Breast epithelium (tissue), 4 donors: ENCODE measurements at places on chromosomes 7 and 10. TPM values are rescaled to one million over a fixed set of nuclear protein-coding genes. Genes with fewer than 3 reads are reported as not detected.
A peak's percentile ranks its signal among the peaks of the same experiment; 100 is the strongest.

GHITM gene
- 118 TPM for total RNA-seq

ANXA8 gene
- 4.9 TPM for total RNA-seq

- no peaks in the 10 kb centered on the region for H3K27me3 ChIP-seq
- H3K4me3 ChIP-seq, result no peak overlapping the region
- DNase-seq, result no peak
- H3K4me1 ChIP-seq, result no peaks in the 10 kb centered on the region
Measured at GRCh38 chr7:50166997-50167965, 74.2 kb upstream of the ZPBP start.

DNA sequence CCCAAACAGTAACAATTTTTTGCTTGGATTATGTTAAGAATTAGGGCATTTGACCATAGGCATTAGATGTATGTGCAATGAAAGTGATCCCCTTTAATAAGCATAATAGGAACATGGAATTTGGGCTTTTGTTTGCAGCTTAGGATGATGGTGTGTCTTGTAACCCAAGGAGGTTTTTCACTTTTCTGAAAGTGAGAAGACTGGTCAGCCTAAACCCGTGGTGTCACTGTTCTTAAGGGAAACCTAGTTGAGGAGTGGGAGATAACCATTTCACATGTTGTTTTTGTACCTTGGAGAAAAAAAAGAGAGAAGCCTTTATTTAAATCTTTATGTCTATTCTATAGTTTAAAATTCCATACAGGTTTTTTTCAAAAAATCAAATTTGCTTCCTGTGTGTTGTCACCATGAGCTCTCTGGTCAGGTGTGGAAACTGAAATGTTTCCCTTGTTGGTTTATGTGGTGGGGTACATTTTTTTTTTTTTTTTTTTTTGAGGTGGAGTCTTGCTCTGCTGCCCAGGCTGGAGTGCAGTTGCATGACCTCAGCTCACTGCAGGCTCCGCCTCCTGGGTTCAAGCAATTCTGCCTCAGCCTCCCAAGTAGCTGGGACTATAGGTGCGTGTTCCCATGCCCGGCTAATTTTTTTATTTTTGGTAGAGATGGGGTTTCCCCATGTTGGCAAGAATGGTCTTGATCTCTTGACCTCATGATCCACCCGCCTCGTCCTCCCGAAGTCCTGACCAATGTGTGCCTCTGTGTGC is 7.7 kb downstream of the CCM2 start:
- no peak for DNase-seq
- H3K36me3 ChIP-seq, result no peaks in the 10 kb centered on the region
- no peak overlapping the region for H3K4me3 ChIP-seq
- no peaks in the 10 kb centered on the region for H3K4me1 ChIP-seq
- no peaks in the 10 kb centered on the region for H3K27me3 ChIP-seq
- no peak overlapping the region for H3K27ac ChIP-seq

DNA sequence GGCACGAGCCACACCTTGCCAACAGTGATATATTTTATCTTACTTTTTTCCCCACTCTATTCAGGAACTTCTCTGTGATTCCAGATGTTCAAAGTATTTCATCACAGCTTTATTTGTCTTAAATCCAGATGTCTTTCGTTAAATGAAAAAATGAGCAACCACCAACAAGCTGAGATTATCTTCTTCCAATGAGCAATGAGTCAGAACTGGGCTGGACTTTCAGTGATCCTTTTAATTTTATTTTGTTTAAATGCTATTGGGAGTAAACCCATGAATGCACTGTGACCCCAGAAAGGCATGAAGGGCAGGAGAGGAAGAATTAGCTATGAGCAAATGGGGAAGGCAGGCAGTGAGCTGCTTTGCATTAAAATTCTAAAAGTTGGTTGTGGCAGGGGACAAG is 77.6 kb upstream of the IMMP2L start:
- H3K4me1 ChIP-seq, result no peaks in the 10 kb centered on the region
- H3K4me3 ChIP-seq, result no peak overlapping the region
- no peak for DNase-seq
- H3K36me3 ChIP-seq, result no peaks in the 10 kb centered on the region
- H3K27me3 ChIP-seq, result no peaks in the 10 kb centered on the region
- no peak overlapping the region for H3K27ac ChIP-seq

DNA sequence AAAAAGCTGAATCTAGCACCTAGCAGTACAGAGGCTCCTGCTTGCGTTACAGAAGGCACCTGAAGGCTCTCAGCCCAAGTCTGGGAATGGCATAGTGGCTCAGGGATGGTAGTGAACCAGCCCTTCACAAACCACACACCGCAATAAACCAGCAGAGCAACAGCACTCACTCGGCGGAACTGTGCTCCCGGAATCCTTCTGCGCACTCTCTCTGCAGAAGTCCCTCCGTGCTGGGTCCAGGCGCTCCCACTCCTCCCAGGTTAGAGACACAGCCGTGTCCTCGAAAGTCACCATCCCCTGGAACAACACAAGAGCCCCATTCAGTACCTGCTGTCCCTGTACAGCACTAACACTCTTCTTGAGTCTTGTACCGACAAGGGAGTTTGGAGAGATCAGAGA is 1.5 kb downstream of the ZNF394 start:
- no peak for DNase-seq
- no peaks in the 10 kb centered on the region for H3K4me1 ChIP-seq
- H3K27me3 ChIP-seq, result no peaks in the 10 kb centered on the region
- H3K27ac ChIP-seq, result peak overlapping the region; percentile 98
- peaks cover 10% of the 10 kb centered on the region for H3K36me3 ChIP-seq

DNA sequence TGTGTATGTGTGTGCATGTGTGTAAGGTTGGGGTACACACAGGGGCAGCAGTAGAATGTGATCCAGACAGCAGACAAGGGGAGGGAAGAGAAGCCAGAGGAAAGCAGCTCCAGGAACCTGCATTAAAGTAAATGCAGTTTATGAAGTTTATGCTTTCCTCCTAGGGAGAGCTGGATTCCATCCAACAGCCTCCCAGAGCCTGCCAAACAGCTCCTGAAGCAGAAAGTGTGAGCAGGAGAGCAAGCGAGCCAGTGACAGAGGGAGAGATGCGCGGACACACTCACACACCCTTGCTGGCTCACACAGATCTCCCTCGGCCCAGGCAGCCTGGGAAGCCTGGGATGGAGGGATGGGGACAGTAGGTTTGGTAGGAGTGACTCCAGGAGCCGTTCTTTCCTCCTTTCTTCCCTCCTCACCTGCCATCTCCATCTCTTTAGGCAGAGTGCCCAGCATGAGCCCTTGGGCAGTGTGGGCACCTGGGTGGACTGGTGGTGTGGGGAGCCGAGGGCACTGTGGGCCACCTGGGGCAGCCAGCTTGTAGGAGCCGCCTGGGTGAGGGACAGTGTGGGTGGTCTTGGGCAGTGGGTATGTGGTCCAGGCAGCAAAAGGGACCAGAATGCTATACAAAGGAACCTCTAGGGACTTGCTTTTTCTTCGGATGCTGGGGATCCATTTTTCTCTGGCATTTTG is 46.1 kb downstream of the PAX2 start:
- H3K27ac ChIP-seq, result no peak overlapping the region
- H3K36me3 ChIP-seq, result no peaks in the 10 kb centered on the region
- H3K27me3 ChIP-seq, result no peaks in the 10 kb centered on the region
- no peak for DNase-seq
- H3K4me1 ChIP-seq, result no peaks in the 10 kb centered on the region

DNA sequence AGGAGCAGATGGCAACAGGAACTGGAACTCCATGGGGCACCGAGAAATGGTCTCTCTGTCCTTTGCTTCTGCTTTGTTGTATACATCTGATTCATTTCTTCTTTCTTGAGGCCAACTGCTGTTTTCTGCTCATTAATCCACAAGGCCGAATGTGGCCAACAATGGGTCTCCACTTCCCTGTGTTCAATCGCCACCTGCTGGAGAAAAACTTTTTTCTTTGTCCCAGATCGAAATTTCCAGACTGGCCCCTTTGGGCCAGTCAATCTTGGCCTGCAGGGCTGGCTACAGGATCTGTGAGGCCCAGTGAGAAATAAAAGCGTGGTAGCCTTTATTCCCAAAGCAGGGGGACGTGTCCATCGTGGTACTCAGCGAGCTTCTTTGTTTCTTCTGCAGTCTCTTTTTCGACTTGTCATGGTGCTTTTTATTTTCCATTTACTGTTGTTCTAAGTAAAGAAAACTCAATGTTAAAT is 58.8 kb downstream of the PARP12 start:
- no peak for DNase-seq
- H3K4me3 ChIP-seq, result no peak overlapping the region
- no peaks in the 10 kb centered on the region for H3K4me1 ChIP-seq
- no peak overlapping the region for H3K27ac ChIP-seq
- H3K27me3 ChIP-seq, result no peaks in the 10 kb centered on the region

GRCh38 chr7:159145490-159145855 is 806 bp upstream of the VIPR2 start:
- H3K27me3 ChIP-seq, result peaks cover 21% of the 10 kb centered on the region
- no peak for DNase-seq
- no peaks in the 10 kb centered on the region for H3K36me3 ChIP-seq
- peak overlapping the region; percentile 68 for H3K4me3 ChIP-seq

- no peaks in the 10 kb centered on the region for H3K27me3 ChIP-seq
Measured at GRCh38 chr7:159109653-159110035, 35.0 kb downstream of the VIPR2 start.

GRCh38 chr7:22269963-22270362 is 87.0 kb downstream of the RAPGEF5 start:
- H3K4me3 ChIP-seq, result no peak overlapping the region
- no peaks in the 10 kb centered on the region for H3K4me1 ChIP-seq
- H3K27me3 ChIP-seq, result no peaks in the 10 kb centered on the region

DNA sequence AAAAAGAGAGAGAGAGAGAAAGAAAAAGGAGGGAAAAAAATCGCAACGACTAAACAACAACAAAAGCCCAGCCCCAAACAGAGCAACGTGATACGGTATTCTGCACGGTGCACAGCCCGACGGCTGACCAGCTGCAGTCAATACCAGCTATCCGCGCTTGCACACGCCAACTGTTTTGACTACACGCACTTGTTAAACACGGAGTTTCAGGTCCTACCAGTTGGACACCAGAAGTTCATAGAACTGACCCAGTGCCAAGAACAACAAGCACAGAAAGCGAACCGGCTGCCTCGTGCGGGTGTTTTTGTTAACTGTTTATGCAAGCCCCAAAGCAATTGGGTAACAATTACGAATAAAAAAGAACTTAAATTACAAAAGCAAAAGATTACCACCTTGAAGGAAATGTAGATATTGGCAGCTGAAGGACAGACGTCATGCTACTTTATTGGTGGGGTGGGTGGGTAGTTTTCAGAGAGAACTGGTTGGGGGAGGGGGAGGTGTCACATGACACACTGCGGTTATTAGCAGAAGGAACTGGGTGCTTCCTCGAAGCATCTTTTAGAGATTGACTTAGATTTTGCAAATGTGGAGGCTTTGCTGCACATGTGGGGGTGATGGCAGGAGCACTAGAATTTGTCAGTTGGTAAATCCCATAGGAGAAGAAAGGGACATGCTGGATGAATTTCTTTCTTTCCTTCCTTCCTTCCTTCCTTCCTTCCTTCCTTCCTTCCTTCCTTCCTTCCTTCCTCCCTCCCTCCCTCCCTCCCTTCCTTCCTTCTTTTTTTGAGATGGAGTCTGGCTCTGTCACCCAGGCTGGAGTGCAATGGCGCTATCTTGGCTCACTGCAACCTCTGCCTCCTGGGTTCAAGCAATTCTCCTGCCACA is 110.6 kb upstream of the EFCAB10 start:
- no peaks in the 10 kb centered on the region for H3K4me1 ChIP-seq
- H3K36me3 ChIP-seq, result no peaks in the 10 kb centered on the region
- peak overlapping the region; percentile 39 for H3K27ac ChIP-seq
- peak overlapping the region; percentile 50 for H3K4me3 ChIP-seq
- peak; percentile 77 for DNase-seq
- H3K27me3 ChIP-seq, result no peaks in the 10 kb centered on the region
